Stimulated activated CD8-positive, alpha-beta memory T cell treated with anti-CD3 and anti-CD28 coated beads, Interleukin-2, amount 100 ng/mL, for 1 hour (primary cell): ENCODE measurements at places on chromosomes 4 and X.

DNA sequence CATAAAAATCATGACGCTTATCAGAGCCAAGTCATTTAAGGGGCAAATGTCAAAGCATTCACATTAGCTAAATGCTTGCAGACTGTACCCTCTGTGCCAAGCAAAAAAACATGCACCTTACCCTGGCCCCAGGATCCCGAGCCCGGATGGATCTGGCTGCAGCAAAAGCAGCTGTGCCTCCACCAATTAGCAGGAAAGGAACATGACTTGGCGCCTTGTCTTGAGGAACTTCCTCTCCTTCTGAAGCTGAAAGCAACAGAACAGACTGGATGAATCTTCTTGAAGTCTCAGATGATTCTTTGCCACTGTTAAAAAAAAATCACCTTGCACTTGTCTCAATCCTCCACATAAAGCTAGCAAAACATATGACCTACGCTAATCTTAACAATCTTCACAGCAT is 18.0 kb downstream of the AIFM1 start:
- DNase-seq, result no peak

DNA sequence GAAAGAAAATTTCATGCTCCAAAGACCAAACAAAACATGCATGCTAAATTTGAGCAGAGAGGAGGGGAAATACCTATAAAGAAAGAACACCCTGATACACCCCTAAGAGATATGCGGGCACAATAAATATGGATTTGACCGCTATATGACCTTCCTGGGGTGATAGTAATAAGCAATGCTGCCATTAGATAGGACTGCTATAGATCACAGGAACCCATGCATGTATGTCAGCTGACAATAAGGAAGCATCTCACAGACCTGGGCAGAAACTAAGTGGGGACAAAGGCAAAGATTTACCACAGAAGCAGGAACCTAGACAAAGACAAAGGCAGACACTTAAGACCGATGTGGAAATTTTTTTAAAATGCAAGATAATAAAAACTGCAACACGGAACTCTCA is 21.3 kb downstream of the ZNF721 start:
- DNase-seq, result no peak

DNA sequence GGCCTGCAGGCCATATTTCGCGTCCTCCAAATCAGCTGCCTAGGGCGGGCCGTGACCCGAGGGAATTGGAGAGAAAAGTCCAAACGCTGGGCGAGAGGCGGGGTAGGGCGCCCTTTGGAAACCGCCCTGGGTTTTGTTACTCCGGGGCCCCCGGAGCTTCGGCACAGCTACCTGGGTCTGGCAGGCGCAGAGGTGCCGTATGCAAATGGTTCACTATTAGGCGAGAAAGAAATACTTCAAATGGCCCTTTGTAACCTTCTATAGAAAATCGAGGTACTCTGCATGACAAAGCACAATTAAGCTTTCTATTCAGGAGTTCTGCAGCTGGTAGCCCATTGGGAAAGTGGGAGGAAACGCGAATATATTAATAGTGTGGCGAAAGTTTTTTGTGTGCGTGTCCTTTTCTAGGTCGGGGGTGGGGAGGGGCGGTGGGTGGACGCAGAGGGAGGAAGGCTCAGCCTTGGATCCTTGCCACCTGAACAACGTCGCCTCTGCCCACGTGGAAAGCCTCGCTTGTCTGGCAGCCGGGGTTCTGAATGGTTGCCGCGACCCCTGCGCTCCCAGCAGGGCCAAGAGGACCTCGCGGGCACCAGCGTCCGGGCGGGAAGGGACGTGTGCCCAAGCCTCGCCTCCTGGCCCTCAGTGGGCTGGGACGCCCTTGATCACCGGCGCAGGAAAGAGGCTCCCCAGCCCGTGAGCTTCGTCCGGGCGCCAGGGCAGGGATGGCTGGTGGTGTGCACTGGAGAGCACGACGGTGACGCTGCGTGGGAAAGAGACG is 9.5 kb downstream of the GSX2 start:
- no peak for DNase-seq

- DNase-seq, result no peak
Observed at GRCh38 chrX:118464501-118464900, 31.1 kb upstream of the DOCK11 start.

DNA sequence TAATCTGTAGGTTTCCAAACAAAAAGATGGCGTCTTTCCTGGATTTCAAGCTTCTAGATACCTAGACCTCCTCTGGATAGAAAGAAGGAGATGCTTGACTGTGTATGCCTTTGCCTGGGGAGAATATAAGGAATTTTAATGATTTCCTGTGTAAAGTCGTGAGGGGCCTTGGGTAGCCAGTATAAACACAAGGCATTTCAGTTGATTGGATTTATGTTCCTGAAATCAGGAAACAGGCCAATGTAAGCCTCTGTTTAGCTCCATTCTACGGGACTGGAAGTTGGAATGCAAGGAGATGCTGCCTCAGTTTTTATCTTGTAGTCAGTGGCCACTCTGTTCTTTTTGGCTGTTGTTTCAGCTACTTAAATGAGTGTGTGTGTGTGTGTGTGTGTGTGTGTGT is 137.2 kb downstream of the GUCY2F start:
- no peak for DNase-seq

- DNase-seq, result no peak
Observed at GRCh38 chr4:68748181-68748991, 67.4 kb upstream of the UGT2B10 start.

GRCh38 chrX:1449036-1449822 is 3.5 kb downstream of the ASMTL start:
- no peak for DNase-seq

GRCh38 chr4:155741546-155741945 is 17.3 kb upstream of the GUCY1B1 start:
- DNase-seq, result no peak

DNA sequence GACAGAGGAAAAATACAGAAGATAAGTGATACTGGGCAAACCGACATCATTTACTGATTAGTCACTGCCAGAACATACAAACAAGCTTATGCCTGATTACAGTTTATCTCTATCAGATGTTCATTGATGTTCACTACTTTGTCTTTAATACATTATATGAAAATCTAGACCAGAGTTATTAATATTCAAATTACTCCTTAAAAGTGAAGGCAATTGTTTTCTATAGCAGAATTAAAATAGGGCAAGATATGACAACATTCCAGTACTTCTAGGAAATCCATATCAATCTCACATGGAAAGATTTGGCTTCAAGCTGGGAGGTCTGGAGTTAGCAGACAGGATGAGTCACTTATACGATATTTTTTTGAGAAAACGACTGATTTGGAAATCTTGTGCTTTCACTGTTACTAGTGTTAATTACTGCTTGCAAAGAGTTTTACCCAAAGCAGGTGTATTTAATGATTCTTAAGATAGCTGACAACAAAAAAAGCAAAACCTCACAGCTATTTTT is 31.8 kb downstream of the HPGD start:
- DNase-seq, result no peak

DNA sequence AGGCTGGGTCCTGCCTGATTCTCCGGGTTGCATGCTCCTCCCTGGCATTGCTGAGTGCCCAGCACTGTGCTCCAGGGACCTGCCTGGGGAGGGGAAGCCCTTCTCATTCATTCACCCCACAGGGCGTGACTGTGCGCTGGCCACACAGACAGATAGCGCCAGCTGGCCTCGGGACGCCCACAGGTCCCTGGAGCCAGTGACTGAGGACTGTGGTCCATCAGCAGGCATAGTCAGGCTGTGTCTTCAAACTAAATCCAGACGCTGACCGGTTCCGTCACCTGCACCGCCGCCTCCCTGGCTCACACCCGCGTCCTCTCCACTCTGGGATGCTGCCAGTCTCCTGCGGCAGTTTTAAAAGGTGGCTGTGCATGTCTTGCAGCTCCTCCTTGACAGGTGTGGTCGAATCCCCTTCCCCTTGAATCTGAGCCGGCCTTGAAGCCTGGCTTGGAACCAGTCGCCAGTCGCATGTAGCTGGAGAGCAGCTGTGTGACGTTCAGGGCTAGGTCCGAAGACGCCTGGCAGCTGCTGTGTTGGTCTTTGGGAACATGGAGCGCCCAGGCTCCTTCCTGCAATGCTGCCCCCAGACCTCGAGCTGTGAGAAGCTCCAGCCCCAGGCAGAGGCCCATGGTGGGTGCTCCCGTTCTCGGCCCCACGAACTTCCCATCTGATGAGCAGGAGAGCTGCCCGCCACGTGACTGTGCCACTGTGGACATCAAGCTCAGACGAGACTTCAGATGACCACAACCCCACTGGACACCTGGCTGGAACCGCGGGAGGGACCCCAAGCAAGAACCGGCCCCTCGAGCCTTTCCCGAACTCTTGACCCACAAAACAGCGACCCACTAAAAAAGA is 94.1 kb downstream of the ADRA2C start:
- no peak for DNase-seq

DNA sequence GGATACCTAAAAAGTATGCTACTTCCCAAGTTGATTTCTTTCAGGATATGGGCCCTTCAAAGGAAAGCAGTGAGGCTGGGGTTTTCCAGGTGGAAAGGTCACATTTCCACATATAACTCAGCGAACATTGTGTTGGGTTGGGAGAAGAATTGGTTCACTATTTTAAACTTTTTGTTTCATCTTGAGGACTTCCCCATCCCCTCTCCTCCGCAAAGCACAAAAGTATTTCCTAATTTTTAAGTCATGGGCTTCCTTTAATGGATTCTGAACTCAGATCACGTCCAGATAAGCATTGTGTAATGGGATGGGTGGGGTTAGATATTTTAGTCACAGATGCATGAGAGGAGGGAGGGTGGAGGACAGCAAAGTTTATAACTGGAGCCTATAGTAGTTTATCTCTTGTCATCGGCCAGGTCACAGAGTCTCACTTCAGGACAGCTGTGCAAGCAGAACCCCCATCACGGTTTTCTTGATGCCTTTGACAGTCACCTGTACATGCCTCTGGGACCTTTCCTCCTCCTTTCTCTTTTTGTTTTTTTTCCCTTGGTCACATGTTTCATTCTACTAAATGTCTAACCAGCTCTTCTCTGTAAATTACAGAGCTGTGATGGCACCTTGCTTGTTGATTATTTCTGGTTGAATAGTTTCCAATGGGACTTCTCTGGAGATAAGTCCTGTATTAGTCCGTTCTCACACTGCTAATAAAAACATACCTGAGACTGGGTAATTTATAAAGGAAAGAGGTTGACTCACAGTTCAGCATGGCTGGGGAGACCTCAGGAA is 115.4 kb downstream of the PTTG2 start:
- no peak for DNase-seq

DNA sequence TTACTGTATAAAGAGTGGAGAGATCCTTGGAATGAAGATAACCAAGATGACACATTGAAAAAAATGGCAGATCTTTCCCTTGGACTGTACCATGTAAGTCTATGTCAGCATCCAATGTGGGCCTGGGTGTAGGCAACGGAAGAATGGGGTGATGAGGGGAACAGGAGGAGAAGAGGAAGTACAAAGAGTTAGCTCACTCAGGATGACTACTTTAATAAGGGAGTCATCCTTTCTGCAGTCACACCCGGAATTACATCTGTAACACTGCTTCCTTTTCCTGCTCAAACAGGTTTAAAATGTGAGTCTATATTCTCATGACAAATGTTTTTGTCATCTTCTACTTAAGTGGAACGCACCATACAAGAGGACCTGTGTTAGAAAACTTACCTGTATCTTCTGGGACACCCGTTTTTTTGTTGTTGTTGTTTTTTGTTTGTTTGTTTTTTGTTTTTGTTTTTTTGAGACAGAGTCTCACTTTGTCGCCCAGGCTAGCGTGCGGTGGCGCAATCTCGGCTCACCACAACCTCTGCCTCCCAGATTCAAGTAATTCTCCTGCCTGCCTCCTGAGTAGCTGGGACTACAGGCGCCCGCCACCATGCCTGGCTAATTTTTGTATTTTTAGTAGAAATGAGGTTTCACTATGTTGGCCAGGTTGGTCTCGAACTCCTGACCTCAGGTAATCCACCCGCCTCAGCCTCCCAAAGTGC is 18.0 kb downstream of the HPSE start:
- DNase-seq, result no peak

- DNase-seq, result no peak
Observed at GRCh38 chr4:74021601-74022000, 16.9 kb downstream of the CXCL3 start.

GRCh38 chr4:174592985-174593335 is 70.7 kb upstream of the HPGD start:
- no peak for DNase-seq

DNA sequence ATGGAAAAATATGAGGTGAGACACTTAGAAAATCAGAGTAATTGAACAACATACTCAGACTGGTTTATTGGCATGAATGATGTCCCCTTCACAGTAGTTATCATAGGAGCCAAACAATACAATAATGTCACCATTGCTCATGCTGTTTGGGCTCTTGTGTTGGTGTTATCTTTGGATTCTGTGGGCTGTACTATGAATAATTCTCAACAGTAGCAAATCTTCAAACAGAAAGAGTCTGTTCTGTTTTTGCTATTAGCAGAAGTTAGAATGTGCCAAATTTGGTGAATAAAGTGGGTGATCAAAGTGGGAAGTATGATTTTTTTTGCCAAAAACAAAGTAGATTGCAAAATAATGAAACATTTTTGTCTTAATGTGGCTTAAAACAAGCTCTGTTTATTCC is 58.3 kb downstream of the GRID2 start:
- no peak for DNase-seq

- DNase-seq, result no peak
Observed at GRCh38 chr4:52646096-52646495, 13.0 kb downstream of the USP46 start.

DNA sequence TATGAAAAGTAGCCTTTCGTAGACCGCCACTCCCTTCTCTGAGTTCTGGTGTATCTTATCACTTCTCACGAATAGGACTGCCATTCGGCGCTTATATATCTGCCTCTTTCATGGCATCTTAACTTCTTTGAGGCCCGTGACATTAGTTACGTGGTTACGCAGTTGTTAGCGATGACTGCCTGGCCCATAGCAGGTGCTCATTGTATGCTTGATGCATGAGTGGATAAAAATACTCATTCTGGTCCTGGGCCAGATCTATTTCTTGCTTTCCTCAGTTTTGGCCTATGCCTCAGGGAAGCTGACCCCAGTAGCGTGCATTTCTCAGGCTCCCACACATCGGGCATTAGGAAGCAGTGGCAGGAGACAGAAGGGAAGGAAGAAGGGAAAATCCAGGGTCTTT is 60.7 kb upstream of the PITX2 start:
- no peak for DNase-seq

- DNase-seq, result no peak
Observed at GRCh38 chr4:76526585-76526990, 91.6 kb downstream of the SHROOM3 start.

DNA sequence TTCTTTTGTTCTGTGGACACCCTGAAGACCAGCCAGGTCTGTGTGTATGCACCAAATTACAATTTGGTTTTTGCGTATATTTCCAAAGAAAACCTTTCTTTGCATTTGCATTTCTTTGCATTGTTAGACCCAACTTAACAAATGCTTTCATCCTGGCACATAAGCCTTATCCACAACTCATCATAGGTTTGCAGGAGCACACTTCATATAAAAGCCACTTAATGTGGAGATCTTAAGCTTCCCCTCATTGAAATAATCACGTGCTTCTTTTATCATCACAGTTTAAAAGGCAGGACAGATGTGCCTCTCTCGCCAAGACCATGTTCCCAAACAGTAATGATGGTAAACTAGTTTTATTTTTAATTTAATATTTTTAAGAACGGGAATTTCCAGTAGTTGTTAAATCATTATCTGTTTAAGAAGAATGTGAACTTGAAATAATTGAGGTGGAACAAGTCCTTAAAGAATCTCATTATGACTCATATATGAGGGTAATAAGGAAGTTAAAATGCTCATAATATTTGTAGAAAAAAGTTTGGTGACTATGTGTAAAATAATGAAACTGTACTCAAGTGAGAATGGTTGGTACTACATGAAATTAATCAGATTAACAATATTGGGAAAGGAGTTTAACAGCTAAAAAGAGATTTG is 65.5 kb downstream of the GLRA3 start:
- no peak for DNase-seq
